ENCODE measurements at places on chromosomes 7 and 10. TPM values are rescaled to one million over a fixed set of nuclear protein-coding genes. Genes with fewer than 3 reads are reported as not detected.

PLEKHS1 gene
- total RNA-seq: not detected

WIPF3 gene
- total RNA-seq: not detected

PFKP gene
- 277 TPM for total RNA-seq

TMEM236 gene
- total RNA-seq: 0.04 TPM

CPA2 gene
- total RNA-seq: not detected

EBF3 gene
- not detected for total RNA-seq

TRPV6 gene
- total RNA-seq: not detected

CALHM3 gene
- total RNA-seq: not detected

TFEC gene
- not detected for total RNA-seq

DIP2C gene
- total RNA-seq: 0.08 TPM

All from activated CD8-positive, alpha-beta memory T cell treated with anti-CD3 and anti-CD28 coated beads for 36 hours (primary cell).